ENCODE measurements at places on chromosomes 12 and 14.

DNA sequence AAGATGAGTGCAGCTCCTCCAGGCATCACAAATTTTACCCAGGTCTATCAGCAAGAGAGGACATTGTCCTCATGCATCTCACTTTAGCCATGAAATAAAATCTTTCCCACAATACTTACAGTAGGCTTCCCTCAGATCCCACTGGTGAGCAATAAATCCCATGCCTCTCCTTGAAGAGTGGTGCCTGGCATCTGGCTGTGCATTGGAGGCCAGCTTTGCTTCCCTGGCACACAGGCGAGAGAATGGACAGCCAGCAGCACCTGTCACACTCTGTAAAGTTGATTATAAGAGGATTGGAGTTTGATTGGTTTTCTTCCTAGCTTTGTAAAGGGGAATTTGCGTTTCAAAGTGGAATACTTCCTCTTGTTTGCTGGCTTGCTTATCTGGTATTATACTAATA is 1153.9 kb downstream of the AACS start:
- DNase-seq: no peak

GRCh38 chr12:122023339-122024131 is 1.9 kb downstream of the BCL7A start:
- DNase-seq: no peak

GRCh38 chr12:12689647-12690300 is 6.2 kb downstream of the GPR19 start:
- DNase-seq: no peak

- no peak for DNase-seq
Measured at GRCh38 chr12:32896432-32897280, at the start of gene PKP2. Gene PKP2 (minus strand): TSS chr12:32896777. CDS start chr12:32896731, 46 bp downstream.

GRCh38 chr12:82517027-82517426 is 158.7 kb downstream of the METTL25 start:
- DNase-seq: no peak

DNA sequence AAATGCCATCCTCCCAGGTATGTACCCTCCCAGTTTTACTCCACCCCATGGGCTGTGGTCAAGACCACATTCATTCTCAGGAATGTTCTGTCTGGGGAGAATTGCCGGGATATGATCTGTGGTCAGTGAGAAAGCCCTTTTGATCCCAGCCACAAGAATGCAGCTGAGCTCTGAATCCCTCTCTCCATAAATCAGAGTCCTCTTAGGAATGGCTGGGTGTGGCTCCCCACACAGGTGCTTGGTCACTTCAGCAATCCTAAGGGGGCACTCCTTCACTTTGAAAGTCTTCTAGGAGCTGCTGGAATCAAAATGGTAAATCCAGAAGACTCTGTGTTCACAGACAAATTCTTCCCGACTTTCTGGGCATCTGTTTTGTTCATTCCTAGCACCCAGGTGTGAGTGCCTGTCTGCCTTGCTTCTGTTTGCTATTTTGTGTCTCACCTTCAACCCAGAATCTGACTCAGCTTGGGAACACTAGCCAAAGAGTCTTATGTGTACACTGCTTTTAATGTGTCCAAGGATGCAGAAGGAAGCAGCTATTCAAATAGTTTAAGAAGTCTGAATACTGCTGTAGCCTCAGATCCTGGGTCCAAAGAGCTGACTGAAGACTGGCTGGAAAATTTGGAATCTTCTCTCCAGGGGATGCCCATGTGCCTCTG is 144.6 kb upstream of the CDKN3 start:
- no peak for DNase-seq

DNA sequence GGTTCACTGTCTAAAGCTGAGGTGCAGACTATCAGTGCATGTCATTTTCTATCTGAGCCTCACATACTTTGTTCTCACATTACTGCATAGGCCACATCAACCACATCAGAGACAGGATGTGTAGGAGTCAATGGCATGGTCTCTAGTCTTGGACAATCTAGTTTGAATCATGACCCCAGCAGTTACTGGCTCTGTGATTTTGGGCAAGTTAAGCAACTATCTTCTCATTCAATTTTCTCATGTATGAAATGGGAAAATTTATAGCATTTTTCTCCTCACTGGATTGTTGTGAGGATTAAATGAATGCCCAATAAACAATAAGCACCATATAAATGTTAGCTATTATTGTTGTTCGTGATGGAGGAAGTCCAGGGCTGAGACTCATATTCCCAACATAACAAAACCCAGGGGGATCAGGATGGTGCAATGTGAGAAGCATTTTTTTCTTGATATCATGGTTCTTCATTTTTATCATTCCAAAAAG is 432.6 kb downstream of the LRIG3 start:
- no peak for DNase-seq

DNA sequence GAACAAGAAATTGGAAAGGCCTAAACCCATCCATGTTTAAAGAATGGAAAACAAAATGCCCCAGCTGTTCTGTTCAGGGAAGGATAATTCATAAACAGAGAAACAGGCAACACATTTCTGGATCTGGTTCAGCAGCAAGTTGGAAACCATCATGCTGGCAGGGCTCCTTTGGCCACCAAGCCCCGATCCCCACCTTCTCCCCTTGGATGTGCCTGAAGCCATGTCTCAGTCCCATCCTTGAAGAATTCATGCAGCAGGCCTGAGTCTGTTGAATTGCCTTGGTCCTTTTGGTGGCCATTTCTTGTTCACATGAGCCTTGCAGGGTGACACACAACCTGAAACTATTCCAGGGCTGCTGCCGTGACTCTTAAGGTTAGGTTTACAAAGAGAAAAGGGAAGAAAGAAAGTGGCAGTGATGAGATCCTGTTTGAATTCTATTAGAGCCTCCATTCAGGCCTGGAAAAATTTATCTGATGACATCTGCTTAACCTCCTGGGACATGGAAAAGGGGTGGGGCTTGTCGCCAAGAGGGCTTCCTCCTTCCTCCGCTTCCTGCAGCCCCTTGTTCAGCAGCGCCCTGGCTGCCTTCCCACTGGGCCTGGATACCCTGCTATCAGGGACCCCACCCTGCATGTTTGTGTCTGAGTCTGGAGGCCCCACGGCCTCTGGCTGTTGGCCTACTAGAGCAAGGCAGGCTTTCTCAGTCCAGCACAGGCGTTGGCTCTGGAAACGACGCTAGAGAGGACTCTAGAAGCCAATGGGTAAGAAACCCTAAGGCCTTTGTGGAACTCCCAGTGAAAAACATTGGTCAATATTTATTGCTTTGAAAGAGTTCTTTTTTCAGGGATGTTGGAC is 341.9 kb downstream of the C12orf75 start:
- DNase-seq: no peak

DNA sequence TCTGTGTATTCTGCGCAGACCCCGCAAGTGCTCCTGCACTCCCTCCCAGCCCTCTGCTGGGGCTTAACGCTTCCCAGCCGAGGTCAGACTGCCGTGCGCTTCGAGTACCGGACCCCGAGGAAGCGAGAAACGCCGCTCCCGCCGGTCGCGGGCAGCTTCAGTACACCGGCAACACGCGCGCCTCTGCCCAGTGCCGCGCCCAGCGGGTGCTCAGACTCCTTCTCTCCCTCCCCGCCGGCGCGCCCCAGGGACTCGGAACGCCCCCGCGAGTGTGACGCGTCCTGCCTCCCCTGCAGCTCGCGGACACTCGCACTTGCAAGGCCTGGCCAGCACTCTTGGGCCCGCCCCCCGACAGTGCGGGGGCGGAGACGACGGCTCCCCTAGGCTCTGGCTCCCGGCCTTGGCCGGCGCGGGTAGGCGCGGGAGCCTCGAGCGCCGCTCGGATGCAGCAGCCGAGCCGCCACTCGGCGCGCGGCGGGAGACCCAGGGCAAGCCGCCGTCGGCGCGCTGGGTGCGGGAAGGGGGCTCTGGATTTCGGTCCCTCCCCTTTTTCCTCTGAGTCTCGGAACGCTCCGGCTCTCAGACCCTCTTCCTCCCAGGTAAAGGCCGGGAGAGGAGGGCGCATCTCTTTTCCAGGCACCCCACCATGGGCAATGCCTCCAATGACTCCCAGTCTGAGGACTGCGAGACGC is at the start of gene PTGER2:
TSS of gene PTGER2 (plus strand) at position 410 of the 692 bp plus-strand sequence. CDS start at position 647, 237 bp downstream.
- peak; percentile 41 for DNase-seq

- no peak for DNase-seq
Measured at GRCh38 chr12:110355073-110355472, 48.4 kb downstream of the ANAPC7 start.

- no peak for DNase-seq
Measured at GRCh38 chr14:63647696-63648410, 6.2 kb upstream of the WDR89 start.

GRCh38 chr12:88706286-88706685 is 126.0 kb upstream of the KITLG start:
- DNase-seq: no peak

DNA sequence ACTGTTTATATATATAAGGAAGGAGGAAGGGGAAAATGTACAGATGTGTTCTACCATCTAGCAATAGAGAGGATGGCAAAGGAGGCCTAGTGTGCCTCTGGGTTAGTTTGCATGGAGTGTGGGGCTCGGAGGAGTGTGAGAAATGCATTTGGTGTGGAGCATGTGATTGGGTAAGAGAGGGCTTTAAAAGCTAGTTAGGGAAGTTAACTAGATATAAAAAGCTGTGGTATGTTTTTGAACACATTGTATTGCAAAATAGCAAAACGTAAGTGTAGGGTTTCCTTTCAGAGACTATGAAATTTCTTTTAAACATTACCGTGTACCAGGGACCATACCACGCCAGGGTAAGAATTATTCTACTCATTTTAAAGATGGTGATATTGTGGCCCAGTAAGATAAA is 53.3 kb upstream of the STXBP6 start:
- DNase-seq: no peak

GRCh38 chr12:104090685-104091084 is 26.4 kb downstream of the HCFC2 start:
- DNase-seq: no peak

DNA sequence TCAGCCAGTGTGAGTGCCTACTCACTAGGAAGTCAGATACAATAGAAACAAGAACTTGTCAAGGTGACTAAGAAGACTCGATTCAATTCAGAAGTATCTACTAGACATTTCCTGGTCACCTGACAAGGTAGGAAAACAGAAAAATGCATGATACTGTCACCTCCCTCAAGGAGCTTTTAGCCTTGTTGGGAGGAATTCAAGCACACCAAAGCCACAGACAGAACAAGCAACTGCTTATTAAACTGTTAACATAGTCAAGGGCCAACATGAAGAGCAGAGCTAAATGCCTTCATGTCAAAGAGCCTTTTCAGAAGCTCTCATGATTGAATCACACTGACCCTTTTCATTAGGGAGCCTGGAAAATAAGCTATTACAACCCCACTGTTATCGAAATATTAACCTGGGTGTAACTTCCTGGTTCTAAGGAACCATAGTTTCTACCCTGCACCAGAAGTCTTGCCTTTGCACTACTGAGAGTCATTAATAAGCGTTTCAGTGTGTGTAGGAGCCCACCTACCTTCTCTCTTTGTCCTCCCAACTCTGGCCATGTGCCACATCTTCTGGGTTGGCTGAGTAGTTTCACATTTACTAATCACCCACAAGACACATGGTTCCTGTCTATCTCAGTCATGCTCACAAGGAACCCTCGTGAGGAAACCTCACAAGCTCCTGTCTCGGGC is 31.0 kb upstream of the LGALS3 start:
- no peak for DNase-seq

DNA sequence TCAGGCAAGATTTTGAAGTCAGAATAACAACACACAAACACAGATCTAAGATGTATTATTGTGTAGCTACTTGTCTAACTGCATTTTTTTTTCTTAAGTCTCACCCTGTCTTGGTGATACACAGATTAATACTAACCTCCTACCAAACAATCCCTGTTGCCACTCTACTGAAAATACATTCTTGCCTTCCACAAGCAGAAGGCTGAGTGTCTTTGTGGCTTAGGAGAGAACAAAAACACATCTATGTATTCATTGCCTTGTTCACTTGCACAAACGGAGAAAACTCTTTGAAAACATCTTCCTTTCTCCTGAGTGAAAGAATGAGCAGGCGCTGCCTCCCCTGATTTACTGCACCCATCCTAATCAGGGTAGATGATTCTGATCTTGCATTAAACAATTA is 642.2 kb downstream of the DIO2 start:
- no peak for DNase-seq

DNA sequence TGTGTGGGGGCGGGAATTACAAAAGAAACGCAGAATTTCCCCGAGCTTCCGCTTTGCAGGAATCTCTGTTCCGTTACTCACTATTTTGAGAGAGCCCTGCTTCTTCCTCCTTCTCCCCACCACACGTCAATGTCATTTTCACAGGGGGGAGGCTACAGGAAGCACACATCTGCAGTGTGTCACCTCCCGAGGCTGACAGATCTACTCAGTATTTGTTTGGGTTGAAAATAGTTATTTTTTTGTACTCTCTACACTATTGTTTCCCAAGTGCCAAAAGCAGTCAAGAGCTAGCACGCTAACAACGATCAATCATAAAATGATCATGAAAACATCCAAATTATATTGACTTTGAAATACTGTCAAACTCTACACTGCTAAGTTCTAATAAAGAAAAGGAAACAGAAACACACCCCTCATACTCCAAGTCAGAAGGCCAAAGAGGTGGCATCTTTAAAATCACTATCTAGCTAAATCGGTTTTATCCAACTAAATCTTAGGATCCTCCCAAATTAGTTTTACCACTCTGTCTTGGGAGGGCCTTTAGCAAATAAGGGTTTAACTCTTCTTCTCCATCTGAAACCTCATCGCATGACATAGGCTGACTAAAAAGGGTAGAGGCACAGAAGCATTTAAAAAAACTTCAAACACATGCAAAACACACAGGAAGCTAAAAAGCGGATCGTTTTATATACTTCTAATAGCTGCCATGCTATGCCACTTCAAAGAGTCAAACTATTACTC is 51.8 kb downstream of the FOXN3 start:
- no peak for DNase-seq

DNA sequence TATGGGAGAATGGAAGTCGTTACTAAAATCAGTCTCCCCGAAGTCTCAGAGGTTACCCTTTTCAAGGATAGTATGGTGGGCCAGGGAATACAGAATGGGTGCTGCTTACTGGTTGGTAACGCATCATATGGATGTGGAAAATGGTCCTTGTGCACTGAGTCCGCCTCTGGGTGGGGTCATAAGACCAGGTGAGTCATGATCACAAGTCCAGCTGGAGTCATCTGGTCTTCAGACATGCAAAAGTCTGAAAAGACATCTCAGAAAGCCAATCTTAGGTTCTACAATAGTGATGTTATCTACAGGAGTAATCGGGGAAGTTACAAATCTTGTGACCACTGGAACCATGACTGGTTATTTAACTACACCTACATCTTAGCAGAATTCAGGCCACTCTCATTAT is 71.9 kb upstream of the TCL1B start:
- DNase-seq: no peak

All from GOT3 (cell line).